ENCODE measurements at places on chromosomes 3 and 15.

GRCh38 chr3:64272842-64273241, 47.6 kb upstream of the PRICKLE2 start:
- no peak for DNase-seq

- no peak for DNase-seq
Observed at GRCh38 chr3:169602482-169602881, 61.0 kb downstream of the MECOM start.

- no peak for DNase-seq
Observed at GRCh38 chr15:86540840-86541467, 461.3 kb downstream of the AGBL1 start.

GRCh38 chr3:160381470-160381869, 17.6 kb downstream of the IFT80 start:
- no peak for DNase-seq

DNA sequence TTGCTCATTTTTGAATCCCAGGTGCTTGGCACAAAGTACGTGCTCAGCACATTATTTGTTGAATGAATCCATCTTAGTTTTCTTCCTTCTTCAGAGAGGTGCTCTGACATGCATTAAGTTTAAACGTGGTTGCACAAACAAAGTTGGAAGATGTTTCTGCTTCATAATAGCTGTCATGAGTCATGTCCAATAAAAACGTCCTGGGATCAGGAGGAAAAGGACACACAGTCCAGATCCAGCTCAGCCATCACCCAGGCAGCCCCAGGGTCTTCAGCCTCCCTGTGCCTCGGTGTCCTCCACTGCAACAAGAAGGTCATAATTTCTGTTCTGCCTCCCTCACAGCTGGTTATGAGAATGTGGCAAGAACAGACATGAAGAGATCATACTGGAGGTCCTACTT, 55.4 kb downstream of the CCNL1 start:
- DNase-seq = no peak

- DNase-seq = no peak
Observed at GRCh38 chr15:79053894-79054293, 36.7 kb downstream of the RASGRF1 start.

GRCh38 chr15:35630985-35631384, 85.0 kb upstream of the DPH6 start:
- no peak for DNase-seq
